Immature natural killer cell (primary cell): ENCODE measurements at places on chromosomes 12 and 14.

DNA sequence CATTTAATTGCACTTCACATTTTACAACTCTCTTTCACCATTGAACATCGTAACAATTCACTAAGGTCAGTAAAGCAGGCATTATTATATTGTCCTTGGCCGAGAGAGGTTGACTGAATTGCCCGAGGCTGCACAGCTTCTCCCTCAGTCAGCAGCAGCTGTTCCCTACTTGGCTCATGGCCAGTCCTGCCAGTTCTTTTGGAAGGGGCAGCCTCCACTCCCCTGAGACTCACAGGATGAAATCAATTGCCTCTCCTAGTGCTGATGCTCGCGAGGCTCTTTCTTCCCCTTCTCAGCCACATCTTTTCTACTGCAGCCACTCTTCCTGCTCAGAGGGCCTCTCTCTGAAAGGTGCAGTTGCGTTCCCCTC, 79.9 kb upstream of the KCNA1 start:
- DNase-seq = no peak

DNA sequence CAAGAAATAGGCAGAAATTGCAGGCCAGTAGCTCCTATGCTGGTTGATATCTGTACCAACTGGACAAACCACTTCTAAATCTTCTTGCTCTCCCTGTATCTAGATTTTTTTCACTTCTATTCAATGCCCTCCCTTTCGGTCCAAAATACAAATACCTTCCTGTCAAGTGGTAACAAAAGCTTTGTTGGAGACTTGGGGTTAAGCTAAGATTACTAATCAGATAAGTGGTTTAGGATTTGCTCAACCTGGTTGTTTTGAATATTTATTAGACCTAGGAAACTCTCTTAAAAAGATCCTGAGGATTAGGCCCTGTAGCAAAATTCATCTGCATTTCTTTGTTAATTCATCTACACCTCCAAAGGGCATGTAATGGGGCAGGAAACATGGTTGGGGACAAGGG, 410.1 kb downstream of the NAV3 start:
- DNase-seq = no peak

DNA sequence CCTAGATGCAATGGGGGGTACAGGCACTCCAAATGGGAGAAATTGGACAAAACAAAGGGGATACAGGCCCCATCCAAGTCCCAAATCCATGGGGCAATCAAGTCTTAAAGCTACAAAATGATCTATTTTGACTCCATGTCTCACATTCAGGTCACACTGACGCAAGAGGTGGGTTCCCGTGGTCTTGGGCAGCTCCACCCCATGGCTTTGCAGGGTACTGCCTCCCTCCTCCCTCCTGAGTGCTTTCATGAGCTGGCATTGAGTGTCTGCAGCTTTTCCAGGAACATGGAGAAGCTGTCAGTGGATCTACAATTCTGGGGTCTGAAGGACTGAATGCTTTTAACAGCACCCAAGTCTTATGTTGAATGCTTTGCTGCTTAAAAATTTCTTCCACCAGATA, 274.5 kb upstream of the LRIG3 start:
- no peak for DNase-seq

DNA sequence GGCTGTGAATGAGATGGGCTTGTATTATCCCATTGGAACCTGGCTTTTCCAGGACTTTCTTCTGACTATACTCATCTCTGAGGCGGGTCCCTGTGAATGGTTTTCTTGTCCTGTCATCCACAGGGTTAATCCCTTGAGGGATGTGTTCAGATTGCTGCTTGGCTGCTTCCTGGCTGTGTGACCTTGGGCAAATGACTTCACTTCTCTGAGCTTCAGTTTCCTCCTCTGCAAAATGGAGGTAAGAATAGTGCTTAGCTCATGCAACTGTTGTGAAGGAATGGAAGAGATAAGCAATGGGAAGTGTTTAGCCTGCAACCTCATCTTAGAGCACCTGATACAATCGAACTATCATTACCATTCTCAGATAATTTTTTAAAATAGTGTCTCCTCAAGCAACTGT, 32.1 kb upstream of the PPP1CC start:
- no peak for DNase-seq

DNA sequence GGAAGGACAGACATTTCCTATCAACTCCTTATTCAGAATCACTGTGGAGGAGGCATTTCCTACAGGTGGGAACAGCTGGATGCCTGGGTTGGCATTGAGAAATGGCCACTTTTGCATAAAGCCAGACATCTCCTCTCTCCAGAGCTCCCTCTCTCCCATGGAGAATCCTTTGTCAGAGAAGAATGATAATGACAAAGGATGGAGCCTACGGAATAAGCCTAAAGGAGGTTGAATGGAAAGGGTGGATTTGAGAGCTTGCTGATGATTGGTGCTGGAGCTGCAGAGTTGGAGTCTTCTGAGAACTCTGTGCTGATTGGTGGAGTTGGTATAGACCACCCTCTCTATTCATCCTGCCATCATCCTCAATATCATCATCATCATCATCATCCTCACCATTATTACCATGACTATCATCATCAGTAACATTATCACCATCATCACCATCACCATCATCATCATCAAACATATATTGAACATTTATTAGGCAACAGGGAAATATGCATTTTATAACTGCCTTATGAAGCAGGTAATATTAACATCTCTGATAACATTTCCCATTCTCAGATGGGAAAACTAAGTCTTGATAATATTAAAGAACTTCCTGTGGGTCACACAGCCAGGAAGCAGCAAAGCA, 89.2 kb upstream of the HSPB8 start:
- DNase-seq = no peak

- DNase-seq = no peak
Observed at GRCh38 chr12:39064708-39065107, 159.3 kb upstream of the CPNE8 start.

DNA sequence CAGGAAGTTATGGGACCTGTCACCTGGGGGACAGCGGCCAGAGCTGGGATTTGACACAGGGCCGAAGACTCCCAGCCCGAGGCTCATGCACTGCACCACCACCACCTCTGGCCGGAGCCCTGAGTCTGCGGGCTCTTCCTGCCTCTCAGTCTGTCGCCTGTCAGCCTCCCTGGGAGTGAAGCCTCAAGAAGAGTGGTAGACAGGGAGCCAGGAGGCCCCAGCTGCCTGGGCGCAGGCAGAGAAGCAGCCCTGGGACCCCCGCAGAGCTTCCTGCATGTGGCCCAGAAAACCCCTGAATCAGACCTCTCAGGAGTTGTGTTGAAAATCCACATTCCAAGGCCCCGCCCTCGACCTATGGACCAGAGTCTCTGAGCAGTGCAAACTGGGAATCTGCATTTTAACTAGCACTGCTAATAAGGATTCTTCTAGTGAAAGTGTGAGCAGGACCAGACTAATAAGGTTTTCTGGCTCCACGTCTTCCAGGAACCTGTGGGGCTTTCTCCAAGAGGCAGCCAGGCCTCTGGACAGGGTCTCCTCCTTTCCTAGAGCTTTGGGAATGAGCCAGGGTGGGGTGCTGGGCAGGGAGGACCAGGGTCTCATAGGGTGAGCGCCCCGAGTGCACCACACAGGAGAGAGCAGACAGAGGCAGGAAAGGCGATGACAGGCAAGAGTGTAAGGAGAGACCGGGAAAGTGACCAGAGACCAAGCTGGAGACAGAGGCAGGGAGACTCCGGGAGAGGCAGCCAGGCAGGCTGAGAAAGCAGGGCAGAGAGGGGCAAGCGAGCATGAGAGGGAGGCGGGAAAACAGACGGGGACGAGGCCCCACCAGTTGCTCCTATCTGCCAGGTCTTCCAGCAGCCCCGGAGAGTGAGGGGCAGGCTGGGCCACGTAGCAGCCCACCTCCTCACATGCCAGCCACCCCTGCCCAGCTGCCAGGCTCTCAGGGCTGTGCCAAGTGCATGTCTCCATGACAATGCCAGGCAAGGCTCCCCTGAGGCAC, 112.4 kb downstream of the BCL11B start:
- DNase-seq = no peak

GRCh38 chr12:5487076-5487475, 55.2 kb downstream of the NTF3 start:
- no peak for DNase-seq

DNA sequence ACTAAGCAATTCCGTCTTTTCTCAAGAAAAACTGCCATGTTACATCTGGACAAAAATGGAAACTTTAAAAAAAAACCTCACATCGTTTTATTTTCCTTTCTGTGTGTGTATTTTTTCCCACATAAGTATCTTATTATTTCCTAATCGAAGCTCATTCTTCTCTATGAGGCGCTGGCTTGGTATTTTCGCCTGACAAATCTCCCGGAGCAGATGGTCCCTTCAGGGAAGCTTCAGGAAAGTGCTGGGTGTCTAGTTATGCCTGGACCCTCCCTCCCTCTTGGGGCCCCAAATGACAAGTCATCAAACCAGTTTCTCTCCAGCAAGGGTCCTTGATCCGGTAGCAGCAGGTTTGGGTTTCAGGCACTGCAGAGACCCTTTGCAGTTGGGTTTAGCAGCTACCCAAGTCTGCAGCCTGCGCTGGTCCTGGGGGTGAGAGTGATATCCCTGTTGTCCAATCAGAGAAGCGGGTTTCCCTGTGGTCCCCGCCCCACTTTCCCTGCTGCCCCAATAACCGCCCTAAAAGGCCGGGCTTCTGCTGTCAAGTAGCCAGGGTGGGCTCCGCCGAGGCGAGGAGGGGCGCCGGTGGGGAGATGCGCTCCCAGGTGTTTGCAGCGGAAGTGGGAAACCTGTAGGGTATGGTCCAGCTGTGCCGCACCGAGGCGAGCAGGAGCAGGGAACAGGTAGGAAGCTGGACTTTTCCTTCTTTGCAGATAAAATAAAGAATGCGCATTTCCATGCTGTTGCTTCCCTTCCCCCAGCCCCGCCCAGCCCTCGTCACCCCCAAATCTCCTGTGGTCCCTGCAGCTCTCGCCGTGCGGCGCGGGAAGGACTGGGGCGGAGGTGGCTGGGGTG, at the start of gene CNTN1:
Gene CNTN1, plus strand, starts transcription at position 527 of the 852 bp plus-strand sequence.
- no peak for DNase-seq

DNA sequence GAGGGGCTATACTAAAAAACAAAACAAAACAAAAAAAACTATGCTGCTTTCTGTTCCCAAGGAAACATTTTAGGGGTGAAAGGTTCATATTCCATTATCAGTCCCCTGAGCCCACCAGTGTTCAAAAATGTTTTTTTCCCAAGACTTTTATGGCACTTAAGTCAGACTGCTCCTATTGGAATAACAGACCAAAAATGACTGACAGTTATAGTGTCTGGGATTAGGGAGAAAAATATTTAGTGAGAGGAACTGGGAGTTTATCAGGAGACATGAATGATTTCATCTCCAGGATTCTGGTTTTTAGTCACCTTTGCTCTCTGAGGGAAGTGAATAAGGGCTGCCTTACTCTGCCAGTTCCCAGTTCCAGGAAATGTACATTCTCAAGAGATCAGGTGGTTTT, 68.0 kb downstream of the PDE3A start:
- no peak for DNase-seq

DNA sequence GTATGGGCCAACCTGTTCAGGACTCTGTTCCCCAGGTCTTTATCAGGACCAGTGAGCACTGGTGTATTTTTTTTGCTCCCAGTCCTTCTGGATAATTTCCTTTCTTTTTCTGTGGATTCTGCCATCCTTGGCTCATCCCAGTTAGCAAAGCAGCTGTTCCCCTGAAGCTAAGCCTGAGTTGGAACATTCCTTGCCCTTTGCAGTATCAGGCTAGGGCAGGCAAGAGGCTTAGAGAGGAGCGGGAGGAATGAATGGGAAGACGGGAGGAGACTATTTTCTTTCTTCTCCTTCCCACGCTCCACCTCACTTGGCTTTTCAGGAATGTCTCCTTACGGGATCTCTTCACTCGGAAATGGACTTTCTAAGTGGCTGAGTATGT, 29.2 kb downstream of the ERG28 start:
- DNase-seq = no peak

- DNase-seq = no peak
Observed at GRCh38 chr14:71658261-71658860, 273.9 kb upstream of the RGS6 start.

DNA sequence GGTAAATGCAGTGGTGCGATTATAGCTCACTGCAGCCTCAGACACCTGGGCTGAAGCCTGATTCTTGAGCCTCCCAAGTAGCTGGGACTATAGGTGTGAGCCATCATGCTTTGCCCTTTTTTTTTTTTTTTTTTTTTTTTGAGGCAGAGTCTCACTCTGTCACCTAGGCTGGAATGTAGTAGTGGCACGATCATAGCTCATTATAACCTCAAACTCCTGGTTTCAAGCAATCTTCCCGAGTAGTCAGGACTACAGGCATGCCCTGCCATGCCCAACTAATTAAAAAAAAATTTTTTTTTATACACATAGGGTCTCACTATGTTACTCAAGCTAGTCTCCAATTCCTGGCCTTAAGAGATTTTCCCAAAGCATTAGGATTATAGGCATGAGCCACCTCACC, 6.9 kb downstream of the ATP2A2 start:
- no peak for DNase-seq

DNA sequence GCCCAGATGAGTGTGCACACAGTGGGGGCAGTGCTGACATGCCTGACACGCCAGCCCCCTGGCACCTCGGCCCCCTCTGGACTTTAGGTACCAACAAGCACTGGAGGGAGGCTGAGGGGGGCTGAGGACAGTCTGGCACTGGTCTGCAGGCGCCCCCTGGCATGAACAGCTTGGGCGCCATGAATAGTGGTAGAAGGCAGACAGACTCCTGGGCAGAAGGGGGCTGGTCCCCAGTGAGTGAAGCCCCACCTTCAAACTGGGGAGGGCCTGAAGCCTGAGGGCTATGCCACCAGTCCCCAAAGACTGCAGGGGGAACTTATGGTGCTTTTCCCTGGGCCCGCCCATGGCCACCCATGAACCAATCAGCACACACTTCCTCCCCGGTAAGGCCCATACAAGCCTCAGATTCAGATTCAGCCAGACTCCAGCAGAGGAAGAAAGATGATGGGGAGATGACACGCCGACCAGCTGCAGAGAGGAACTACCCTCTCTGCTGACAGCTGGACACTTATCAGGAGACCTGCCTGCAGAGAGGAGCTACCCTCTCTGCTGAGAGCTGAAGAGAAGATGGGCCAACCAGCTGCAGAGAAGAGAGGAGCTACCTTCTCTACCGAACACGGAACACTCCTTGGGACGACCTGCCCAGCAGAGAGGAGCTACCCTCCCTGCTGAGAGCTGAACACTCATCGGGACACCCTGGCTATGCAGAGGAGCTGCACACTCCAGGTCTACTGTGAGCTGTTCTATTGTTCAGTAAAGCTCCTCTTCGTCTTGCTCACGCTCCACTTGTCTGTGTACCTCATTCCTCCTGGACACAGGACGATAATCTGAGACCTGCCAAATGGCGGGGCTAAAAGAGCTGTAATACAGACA, 324.5 kb downstream of the PCNX1 start:
- no peak for DNase-seq

GRCh38 chr14:79351011-79351410, 860.3 kb downstream of the DIO2 start:
- DNase-seq = no peak

GRCh38 chr12:98572010-98572409, 21.5 kb upstream of the SLC25A3 start:
- no peak for DNase-seq

DNA sequence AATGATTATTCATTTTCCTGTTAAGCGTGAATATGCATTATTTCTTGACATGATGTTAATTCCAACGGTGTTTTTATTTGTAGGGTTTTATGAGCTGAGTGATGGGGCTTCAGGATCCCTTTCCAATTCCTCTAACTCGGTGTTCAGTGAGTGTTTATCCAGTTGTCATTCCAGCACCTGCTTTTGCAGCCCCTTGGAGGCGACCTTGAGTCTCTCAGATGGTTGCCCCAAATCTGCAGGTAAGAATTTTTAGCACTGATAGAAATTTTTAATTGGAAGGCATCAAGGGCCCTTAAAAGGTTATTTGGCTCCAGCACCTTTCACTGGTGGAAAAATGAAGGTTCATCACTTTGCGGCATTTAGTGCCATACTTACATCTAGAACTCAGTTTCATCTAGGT, 3.7 kb downstream of the DACT1 start:
- no peak for DNase-seq

- no peak for DNase-seq
Observed at GRCh38 chr12:66571361-66571915, 107.4 kb downstream of the GRIP1 start.
